Karpas-422 (cell line): ENCODE measurements at places on chromosomes 1 and 21.
A peak's percentile ranks its signal among the peaks of the same experiment; 100 is the strongest.

GRCh38 chr1:3999941-4000735, 100.1 kb upstream of the C1orf174 start:
- no peak for DNase-seq

DNA sequence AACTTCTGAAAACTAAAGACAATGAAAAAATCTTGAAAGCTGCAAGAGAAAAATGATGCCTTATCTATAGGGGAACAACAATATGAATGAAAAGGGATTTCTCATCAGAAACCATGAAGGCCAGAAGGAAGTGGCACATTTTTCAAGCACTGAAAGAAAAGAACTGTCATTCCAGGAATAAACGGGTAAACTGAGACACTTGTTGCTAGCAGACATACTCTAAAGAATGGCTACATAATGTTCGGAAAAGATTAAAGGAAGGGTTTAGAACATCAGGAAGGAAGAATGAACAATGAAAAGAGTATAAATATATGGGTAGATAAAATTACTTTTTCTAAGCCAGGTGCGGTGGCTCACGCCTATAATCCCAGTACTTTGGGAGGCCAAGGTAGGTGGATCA, 14.5 kb downstream of the RBBP5 start:
- DNase-seq = no peak

- DNase-seq = no peak
These were observed 38.8 kb downstream of the DDR2 start for GRCh38 chr1:162670928-162671663.

DNA sequence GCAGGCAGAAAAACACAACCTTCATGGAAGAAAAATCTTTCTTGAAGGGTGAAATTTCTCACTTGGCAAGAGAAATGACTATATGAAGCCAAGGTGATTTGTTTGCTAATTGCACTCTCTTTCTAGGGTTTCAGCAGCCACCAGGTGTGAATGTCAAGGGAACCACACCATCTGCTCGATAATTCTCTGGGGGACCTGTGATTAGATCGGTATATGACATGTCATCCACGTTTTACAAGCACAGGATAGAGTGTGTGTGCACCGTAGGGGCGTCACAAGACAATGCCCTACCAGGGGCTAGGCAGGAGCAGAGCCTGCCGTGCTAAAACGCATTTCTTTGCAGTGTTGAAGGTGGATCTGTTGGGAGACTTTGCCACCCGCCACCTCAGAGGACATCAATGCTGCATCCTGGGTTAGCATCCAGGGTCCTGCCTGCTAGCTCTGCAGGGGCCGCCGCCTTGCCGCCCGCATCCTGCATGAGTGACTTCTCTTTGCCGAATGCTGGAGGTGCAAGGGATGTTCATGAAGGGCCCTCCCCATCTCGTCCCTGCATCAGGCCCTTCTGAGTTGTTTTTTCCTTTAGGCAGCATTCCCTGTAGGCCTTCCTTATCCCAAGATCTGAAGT, 37.8 kb upstream of the CCSAP start:
- peak; percentile 94 for DNase-seq

DNA sequence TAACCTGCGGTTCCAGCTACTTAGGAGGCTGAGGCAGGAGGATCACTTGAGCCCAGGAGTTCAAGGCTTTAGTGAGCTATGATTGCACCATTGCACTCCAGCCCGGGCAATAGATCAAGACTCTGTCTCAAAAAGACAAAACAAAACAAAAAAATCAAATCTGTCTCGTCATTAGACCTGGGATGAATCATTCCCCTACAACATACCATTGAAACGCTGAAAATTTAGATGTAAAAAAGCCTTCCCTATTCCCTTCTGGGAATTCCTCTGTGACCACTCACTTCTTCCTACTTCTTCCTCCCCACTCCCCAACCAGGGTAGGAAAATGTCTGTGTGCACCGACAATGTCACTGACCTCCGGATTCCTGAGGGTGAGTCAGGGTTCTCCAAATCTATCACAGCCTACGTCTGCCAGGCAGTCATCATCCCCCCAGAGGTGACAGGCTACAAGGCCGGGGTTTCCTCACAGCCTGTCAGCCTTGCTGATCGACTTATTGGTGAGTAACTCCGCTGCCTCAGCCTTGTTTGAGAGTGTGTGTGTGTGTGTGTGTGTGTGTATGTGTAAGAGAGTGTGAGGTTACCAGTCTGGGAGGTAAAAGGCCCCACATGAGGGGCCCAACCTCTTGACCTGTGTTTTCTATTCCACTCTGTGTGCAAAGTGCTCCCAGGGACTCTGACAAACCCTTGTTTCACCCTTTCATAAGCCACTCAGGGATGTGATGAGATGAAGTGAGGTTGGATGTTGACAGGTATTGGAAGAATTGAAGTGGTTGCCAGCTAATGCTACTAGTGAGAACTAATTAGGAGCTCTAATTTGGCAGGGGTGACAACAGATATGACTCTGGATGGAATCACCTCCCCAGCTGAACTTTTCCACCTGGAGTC, 16.3 kb upstream of the SARS1 start:
- no peak for DNase-seq

DNA sequence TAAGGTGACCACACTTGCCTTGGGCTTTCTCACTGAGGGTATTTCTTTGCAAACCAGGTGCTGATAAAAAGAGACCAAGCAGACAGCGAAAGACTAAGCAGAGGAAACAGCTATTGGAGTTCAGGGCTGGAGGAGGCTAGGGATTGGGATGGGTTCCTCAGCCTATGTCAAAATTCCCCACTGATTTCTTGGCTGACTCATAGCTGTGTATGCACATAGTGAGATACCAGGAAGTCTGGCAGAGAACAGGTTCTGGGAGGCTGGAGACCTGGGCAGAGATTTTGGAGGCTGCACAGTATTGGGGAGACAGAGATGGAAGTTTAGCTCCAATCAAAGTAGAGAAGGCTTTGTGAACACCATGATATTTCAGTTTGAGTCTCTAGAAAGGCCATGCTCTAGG, 25.3 kb downstream of the YARS1 start:
- no peak for DNase-seq

- DNase-seq = no peak
These were observed 65.9 kb downstream of the KCNAB2 start for GRCh38 chr1:6111571-6111970.

- DNase-seq = no peak
These were observed 166.5 kb upstream of the COA6 start for GRCh38 chr1:234206651-234207284.

DNA sequence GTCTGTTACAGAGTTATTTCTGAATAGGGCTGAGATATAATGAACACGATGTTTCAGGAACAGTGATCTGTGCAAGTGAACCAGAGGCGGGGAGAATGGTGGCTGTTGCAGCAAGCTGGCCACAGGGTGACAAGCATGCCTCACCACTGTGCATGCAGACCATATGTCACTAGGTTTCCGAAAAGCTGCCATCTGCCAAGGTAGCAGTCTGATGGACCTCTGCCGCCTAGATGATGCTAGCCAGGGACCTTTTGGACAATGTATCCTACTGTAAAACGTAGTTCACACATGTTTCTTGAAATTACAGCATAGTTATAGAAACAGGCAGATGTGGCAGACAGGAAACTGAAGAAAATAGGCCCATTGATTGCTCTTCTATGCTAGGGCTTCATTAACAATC, 204.2 kb upstream of the RRP15 start:
- no peak for DNase-seq
